Stimulated activated CD4-positive, alpha-beta T cell treated with anti-CD3 and anti-CD28 coated beads, Interleukin-2, amount 100 ng/mL, for 4 hours (primary cell): ENCODE measurements at places on chromosomes 16 and 17.
A peak's percentile ranks its signal among the peaks of the same experiment; 100 is the strongest.

- DNase-seq: no peak
Measured at GRCh38 chr16:53886482-53887378, 182.8 kb downstream of the FTO start.

- DNase-seq: no peak
Measured at GRCh38 chr16:57785924-57786323, 16.4 kb downstream of the KIFC3 start.

DNA sequence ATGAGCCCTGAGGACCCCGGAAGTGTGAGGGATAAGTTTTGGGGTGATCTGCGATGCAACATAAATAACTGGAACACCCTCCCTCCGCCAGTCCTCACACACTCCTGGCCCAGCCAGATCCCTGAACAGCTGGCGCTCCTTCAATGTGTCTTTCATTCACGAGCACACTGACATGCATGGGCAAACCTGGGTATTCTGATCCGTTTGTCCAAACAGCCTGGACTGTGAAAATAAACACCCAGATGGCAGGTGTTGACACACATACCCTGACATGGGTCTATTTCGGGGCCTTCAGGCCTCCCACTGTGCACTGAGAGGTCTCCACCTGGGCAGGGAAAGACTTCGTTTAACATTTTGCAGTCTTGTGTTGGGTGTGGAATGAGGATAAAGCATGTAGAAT, 3.0 kb upstream of the CPNE2 start:
- no peak for DNase-seq

- DNase-seq: no peak
Measured at GRCh38 chr17:50660042-50660886, 25.6 kb downstream of the ABCC3 start.

DNA sequence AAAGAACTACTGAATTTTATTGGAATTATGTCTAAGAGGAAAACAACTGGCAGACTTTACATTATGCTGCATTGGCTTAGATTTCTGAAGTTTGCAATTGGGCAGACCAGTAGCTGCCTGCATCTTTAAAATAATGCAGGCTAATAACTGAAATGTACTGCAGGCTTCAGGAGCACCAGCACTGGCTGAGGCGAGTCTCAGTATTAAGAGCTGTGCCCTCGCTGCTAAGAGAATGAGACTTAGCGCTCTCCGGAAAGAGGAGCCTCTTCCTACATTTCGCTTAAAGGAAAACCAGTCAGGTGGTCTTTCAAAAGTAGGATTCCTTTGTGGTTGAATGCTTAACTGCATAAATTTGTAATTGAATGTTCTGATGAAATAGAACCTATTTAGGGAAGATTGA, 885 bp downstream of the CNTNAP4 start:
- DNase-seq: no peak

DNA sequence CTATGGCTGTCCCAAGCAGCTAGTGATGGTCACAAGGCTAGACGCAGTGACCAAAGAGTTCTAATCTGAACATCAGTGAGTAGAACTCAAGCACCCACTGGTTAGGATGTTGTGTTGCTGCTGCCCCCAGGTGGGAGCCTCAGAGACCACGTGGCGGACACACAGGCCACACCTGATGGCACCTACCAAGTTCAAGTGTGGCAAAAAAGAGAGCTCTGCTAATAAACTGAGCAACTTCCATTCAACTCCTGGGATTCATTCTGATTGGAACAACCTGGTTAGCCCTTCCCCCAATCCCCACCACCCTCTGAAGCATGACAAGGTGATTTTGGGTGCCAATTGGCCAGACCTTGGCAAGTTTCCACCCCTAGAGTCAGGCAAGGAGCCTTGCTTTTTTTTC, 3.5 kb upstream of the LCMT1 start:
- peak; percentile 32 for DNase-seq

- no peak for DNase-seq
Measured at GRCh38 chr16:58456193-58456592, 43.8 kb upstream of the NDRG4 start.

DNA sequence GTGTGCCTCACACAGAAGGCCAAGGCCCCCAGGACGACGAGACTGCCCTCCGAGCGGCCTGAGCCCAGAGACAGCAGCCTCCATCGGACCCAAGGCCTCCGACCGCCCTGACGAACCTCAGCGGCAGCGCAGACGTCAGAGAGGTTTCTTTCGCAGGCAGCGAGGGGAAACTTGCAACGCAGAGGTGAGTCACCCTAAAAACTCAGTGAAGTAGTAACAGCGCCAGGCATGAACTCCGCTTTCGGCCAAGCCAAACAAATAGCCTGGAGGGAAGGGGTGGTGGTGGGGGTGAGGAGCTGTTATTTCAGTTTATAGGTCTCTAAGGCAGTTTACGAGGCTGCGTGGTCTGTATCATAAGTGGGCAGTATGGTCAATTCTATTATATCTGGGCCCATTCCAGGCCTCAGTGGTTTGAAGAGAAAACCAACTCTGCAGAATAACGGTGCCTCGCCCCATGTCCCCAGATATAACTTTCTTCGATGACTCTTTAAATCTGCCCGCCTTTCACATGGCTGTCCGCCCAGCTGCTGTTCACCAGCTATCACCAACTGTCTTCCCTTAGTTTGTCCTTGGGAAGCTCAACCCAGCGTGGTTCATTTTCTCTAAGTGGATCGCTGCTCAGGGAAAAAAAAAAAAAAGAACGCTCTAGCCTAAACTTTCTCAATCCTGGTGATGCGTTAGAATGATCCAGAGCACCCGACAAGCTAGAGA, 43.5 kb upstream of the FOXF1 start:
- DNase-seq: no peak

- no peak for DNase-seq
Measured at GRCh38 chr17:18166894-18167293, 16.7 kb upstream of the ALKBH5 start.

- no peak for DNase-seq
Measured at GRCh38 chr17:21680366-21680765, 12.0 kb upstream of the KCNJ18 start.
